Transverse colon (tissue), 4 donors: ENCODE measurements at places on chromosomes 6 and 20. TPM values are rescaled to one million over a fixed set of nuclear protein-coding genes. Genes with fewer than 3 reads are reported as not detected.

Gene MACROD2
- 10.1 TPM for total RNA-seq

Gene PNPLA1
- 0.79 TPM for total RNA-seq

- H3K27ac ChIP-seq, result no peak overlapping the region
- no peaks in the 10 kb centered on the region for H3K36me3 ChIP-seq
- H3K27me3 ChIP-seq, result no peaks in the 10 kb centered on the region
- H3K4me1 ChIP-seq, result peaks cover 20% of the 10 kb centered on the region
- peak; percentile 11 for DNase-seq
Observed at GRCh38 chr6:33840048-33840926, 36.5 kb upstream of the MLN start.

- H3K27me3 ChIP-seq, result no peaks in the 10 kb centered on the region
- H3K4me1 ChIP-seq, result peaks cover 26% of the 10 kb centered on the region
- DNase-seq, result no peak
Observed at GRCh38 chr6:13807696-13808095, 6.7 kb downstream of the MCUR1 start.

GRCh38 chr6:33698494-33698893 is 13.0 kb downstream of the UQCC2 start:
- no peak for DNase-seq
- H3K27ac ChIP-seq, result no peak overlapping the region
- peaks cover 19% of the 10 kb centered on the region for H3K4me1 ChIP-seq
- H3K4me3 ChIP-seq, result no peak overlapping the region
- H3K36me3 ChIP-seq, result peaks cover 7% of the 10 kb centered on the region

GRCh38 chr6:152572338-152573088 is 64.6 kb downstream of the SYNE1 start:
- H3K4me1 ChIP-seq, result no peaks in the 10 kb centered on the region
- no peak overlapping the region for H3K27ac ChIP-seq
- no peaks in the 10 kb centered on the region for H3K27me3 ChIP-seq
